Nephron progenitor cell (in vitro differentiated cells): ENCODE measurements at places on chromosomes 4 and X.

DNA sequence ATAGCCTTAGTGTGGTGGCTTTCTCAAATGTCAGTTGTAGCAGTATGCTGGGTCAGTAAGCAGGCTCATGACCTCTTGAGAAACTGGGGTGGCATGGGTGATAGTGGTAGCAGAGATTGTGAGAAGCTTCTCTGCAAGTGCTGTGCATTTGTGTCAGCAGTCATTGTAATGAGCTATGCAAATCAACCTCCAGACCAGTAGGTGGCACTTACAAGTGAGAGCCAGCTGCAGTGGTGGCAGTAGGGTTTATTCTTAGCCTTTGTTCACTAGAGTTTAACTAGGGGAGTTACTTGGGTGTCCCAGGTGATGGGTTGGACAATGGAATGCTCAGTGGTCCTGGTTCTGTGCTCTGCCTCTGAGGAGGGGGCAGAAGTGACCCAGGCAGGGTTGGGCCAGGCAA is 818.7 kb downstream of the PCDH7 start:
- no peaks in the 10 kb centered on the region for H3K27me3 ChIP-seq
- H3K4me3 ChIP-seq, result no peak overlapping the region
- DNase-seq, result no peak
- no peaks in the 10 kb centered on the region for H3K36me3 ChIP-seq

GRCh38 chr4:162016219-162016618 is 147.6 kb downstream of the FSTL5 start:
- no peaks in the 10 kb centered on the region for H3K4me1 ChIP-seq
- H3K36me3 ChIP-seq, result no peaks in the 10 kb centered on the region
- peaks cover 3% of the 10 kb centered on the region for H3K27me3 ChIP-seq
- H3K27ac ChIP-seq, result no peak overlapping the region

- H3K27ac ChIP-seq, result no peak overlapping the region
- H3K27me3 ChIP-seq, result no peaks in the 10 kb centered on the region
- H3K36me3 ChIP-seq, result peaks cover 37% of the 10 kb centered on the region
- peak overlapping the region; percentile 24 for H3K4me3 ChIP-seq
Observed at GRCh38 chrX:47564438-47565085, 3.6 kb downstream of the ARAF start.

GRCh38 chr4:78864405-78865024 is 74.7 kb downstream of the PAQR3 start:
- peak; percentile 23 for DNase-seq
- no peak overlapping the region for H3K4me3 ChIP-seq
- H3K4me1 ChIP-seq, result no peaks in the 10 kb centered on the region
- no peak overlapping the region for H3K27ac ChIP-seq

- DNase-seq, result no peak
- no peaks in the 10 kb centered on the region for H3K4me1 ChIP-seq
- no peak overlapping the region for H3K27ac ChIP-seq
Observed at GRCh38 chr4:26558166-26558895, 25.6 kb upstream of the TBC1D19 start.

- peaks cover 19% of the 10 kb centered on the region for H3K4me1 ChIP-seq
- no peak for DNase-seq
- no peaks in the 10 kb centered on the region for H3K27me3 ChIP-seq
- no peak overlapping the region for H3K27ac ChIP-seq
Observed at GRCh38 chr4:73066445-73066844, 3.1 kb downstream of the COX18 start.

DNA sequence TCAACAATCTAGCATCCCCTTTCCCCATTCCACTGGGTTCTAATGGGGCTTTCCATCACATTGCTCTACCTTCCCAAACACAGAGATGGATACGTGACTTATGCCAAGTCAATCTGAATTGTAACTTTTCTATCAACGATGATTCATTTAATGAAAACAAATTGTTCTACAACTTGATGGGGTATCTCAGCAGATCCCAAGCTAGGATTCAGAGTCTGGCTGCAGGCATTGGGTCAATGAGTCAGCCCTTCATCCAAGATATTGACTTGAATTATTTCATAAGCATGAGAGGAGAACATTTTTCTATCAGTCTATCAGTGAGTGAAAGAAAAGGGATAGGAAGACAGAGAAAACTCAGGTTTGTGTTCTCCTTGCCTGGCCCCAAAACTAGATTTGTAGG is 15.0 kb upstream of the HPGDS start:
- no peak overlapping the region for H3K4me3 ChIP-seq
- no peaks in the 10 kb centered on the region for H3K36me3 ChIP-seq
- peaks cover 8% of the 10 kb centered on the region for H3K4me1 ChIP-seq
- no peak overlapping the region for H3K27ac ChIP-seq
- DNase-seq, result no peak

DNA sequence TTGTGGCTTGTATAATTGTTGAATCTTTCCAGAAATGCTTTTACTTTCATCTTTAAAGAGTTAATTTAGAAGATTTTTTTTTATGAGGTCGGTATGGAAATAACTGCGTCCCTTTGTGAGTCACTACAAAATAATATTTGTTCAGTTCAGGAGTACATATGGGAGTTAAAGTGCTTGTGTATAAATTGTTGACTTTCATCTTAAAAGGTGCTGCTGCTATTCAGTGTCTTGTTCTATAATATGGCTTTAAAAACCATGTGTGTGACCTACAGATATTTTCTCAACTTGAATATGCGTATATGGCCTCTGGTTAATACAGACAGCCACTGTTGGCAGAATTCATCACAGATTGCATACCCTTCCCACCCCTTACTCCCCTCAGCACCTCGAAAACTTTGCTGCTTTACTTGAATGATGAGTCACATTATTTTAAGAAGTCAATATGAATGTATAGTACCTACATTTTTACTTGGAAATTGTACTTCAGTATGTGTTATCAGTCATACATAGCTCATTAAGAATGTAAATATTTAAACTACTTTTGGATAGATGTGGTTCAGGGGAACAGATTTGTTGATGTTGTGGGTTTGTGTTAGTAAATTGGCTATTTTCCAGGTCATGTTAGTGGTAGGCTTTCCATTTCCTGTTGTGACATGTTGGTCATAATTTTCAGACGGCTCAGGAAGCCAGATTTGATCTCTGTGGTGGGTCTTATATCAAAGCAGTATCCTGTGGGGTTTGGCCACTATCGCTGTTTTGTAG is 1.5 kb downstream of the CLCN3 start:
- H3K4me1 ChIP-seq, result peaks cover 40% of the 10 kb centered on the region
- peak overlapping the region; percentile 99 for H3K4me3 ChIP-seq
- H3K27me3 ChIP-seq, result peaks cover 3% of the 10 kb centered on the region
- H3K36me3 ChIP-seq, result no peaks in the 10 kb centered on the region

DNA sequence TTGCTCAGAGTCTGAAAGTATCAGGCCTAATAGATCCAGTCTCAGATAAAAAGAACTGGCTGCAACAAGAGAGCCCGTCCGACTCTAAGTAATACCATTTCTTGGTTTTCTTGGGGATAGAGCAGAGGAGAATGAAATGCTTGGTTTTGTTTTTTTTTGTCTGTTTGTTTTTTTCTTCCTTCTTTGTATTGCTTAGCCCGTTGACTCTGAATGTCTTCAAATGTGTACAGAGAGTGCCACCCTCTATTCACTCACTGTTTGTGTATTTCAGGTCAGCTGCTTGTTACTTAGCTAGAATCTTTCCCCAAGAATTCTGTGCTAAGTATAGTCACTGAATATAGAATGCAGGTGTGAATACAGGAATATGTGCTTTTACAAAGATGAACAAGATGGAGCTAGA is 5.7 kb upstream of the TMEM156 start:
- no peak overlapping the region for H3K4me3 ChIP-seq
- no peaks in the 10 kb centered on the region for H3K36me3 ChIP-seq
- H3K27me3 ChIP-seq, result no peaks in the 10 kb centered on the region
- peaks cover 23% of the 10 kb centered on the region for H3K4me1 ChIP-seq
- DNase-seq, result no peak

DNA sequence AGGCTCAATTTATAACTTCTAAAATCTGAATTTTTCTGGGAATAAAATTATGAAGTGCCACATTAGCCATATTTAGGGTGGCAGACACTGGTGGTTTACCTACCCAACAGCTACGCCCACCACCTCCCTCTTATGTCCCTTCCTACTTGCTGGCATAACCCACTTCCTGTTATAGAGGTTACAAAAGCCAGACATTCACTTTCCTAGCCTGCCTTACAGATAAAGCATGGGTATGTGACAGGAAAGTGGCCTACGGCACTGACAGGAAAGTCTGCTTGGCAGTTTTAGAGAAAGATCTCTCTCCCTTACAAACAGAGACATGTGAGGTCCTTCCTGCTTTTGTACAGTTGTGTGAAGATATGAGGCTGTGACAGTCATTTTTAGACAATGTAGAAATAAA is 12.4 kb downstream of the DDX53 start:
- no peaks in the 10 kb centered on the region for H3K4me1 ChIP-seq
- no peaks in the 10 kb centered on the region for H3K27me3 ChIP-seq
- no peak overlapping the region for H3K4me3 ChIP-seq
- no peak for DNase-seq

DNA sequence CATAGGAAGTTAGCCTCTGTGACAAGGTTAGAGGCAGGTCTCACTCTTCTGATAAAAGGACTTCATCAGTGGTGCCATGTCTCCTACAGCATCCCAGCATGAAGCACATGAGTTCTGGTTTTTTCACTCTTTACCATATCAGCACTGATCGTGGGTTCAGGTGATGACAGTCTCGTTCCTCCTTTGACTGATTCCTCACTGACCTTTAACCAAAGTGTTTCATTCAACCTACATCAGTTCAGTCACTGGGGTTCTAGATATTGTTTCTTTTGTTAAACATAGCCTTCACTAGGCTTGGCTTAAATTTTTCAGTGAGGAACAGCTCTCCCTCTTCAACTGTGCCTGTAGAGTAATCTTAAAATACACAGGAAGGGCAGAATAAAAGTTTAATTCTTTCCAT is 9.6 kb upstream of the MAGEA8 start:
- H3K4me1 ChIP-seq, result no peaks in the 10 kb centered on the region
- H3K4me3 ChIP-seq, result no peak overlapping the region
- no peak for DNase-seq
- no peak overlapping the region for H3K27ac ChIP-seq
- H3K27me3 ChIP-seq, result no peaks in the 10 kb centered on the region
- no peaks in the 10 kb centered on the region for H3K36me3 ChIP-seq

- no peak overlapping the region for H3K4me3 ChIP-seq
- no peaks in the 10 kb centered on the region for H3K36me3 ChIP-seq
Observed at GRCh38 chr4:99833756-99834155, 17.1 kb downstream of the DAPP1 start.

DNA sequence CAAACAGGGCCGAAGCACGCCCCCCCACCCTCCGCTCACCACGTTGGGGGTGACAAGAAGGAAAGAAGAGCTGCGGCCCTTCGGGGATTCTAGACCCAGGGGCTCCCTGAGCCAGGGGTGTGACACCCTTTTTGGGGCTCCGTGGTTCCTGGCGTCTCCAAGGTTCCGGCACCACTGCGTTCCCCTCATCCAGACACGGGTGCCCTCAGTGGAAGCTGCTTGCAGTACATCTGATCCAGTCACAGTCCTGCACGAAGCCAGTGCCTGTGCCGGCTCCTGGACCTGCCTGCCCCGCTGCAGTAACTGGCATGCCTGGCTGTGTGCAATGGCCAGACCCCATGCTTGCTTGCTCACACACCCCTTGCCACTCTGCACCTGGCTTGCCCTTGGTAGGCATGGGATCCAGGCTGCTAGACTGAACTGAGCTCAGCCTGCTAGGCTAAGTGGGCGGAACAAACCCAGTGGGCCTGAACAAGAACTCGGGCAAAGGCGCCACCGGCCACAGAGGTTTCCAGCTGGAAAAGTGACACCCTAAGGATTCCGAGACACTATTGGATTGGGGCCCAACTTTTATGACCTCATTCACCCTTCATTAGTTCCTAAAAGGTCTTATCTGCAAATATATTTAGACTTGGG is 420.4 kb upstream of the AGA start:
- H3K36me3 ChIP-seq, result no peaks in the 10 kb centered on the region
- H3K4me1 ChIP-seq, result peaks cover 17% of the 10 kb centered on the region
- DNase-seq, result no peak
- no peak overlapping the region for H3K4me3 ChIP-seq

DNA sequence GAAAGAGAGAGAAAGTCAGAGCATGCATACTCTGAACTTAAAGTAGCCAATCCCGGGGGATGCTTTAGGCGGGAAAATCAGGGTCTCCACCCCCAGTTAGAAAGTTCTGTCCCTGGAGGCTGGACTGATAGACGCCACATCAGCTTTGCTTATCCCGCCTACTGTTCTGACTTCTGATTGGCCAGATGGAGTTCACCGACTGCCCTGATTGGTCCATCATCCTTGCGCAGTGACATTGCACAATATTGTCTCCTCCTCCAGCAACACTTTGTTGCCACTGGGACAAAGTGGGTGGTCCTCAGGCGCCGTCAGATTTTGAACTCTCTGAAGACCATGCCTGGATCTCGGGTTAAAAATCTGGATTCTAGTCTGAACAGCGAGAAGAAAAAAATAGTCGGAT is 50.3 kb downstream of the SSX3 start:
- H3K36me3 ChIP-seq, result no peaks in the 10 kb centered on the region
- no peak overlapping the region for H3K27ac ChIP-seq
- DNase-seq, result no peak
- peaks cover 2% of the 10 kb centered on the region for H3K27me3 ChIP-seq
- no peaks in the 10 kb centered on the region for H3K4me1 ChIP-seq

DNA sequence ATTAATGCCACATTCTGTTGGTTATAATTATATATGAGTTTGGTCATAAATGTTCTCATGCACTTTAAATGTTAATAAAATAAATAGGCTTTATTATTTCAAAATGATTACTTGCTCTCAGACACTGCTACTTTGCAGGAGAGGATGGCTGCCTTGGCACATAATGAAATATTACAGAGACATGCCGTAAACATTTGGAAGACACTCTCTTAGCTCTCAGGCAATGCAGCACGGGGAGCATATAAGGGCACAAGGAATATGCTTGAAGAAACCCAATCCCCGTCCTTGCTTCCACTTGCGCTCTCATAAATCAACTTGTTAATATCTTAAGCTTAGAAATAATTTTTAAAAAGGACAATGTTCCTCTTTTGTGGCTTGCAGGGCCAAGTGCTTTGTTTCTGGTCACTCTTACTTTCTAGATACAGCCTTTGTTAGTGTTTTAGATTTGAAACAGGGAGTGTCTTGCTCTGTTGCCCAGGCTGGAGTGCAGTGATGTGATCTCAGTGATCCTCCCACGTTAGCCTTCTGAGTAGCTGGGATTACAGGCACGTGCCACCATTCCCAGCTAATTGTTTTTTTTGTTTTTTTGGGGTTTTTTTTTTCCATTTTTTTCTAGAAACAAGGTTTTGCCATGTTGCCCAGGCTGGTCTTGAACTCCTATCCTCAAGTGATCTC is 445.0 kb downstream of the SPRY1 start:
- H3K27ac ChIP-seq, result peak overlapping the region; percentile 72
- no peaks in the 10 kb centered on the region for H3K27me3 ChIP-seq
- no peak for DNase-seq
- no peak overlapping the region for H3K4me3 ChIP-seq
